Amygdala (tissue), 56 donors: ENCODE measurements at places on chromosomes 1 and 21.

DNA sequence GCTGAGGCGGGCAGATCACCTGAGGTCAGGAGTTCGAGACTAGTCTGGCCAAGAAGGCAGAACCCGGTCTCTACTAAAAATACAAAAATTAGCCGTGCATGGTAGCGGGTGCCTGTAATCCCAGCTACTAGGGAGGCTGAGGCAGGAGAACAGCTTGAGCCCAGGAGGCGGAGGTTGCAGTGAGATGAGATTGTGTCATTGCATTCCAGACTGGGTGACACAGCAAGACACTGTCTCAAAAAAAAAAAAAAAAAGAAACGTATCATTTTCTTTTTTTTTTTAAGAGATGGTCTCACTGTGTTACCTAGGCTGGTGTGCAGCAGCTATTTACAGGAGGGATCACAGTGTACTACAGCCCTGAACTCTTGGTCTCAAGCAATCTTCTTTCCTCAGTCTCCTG is 47.3 kb downstream of the ITGB3BP start:
- no peak for DNase-seq

GRCh38 chr1:89548122-89548857 is 23.7 kb downstream of the LRRC8B start:
- DNase-seq = no peak

DNA sequence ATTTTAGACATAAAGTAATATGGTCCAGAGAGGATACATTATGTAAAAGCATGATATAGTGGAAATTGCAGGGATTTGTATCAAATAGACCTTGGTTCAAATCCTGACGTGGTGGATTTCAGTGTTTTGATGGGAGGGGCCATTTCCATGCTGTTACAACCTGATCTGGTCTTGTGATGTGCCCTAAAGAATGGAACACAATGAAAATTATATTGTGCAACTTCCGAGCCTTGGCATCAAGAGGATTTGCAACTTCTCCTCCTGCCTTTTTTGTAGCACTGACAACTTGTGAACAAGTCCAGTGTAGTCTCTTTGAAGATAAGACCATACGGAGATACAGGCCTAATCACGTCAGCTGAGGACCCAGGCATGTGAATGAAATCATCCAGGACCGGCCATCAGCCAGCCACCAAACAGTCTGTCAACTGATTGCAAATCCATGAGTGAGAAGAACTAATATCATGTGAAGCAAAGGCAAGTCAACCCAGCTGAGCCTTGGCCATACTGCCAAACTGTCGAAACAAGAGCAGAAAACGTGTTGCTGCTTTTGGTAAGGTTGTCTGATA is 412.1 kb downstream of the DPYD start:
- DNase-seq = no peak

GRCh38 chr1:83641206-83641658 is 357.7 kb downstream of the TTLL7 start:
- DNase-seq = no peak

GRCh38 chr1:213876531-213876930 is 111.2 kb upstream of the PROX1 start:
- no peak for DNase-seq

- no peak for DNase-seq
Observed at GRCh38 chr1:175099916-175100315, 32.3 kb downstream of the TNN start.

DNA sequence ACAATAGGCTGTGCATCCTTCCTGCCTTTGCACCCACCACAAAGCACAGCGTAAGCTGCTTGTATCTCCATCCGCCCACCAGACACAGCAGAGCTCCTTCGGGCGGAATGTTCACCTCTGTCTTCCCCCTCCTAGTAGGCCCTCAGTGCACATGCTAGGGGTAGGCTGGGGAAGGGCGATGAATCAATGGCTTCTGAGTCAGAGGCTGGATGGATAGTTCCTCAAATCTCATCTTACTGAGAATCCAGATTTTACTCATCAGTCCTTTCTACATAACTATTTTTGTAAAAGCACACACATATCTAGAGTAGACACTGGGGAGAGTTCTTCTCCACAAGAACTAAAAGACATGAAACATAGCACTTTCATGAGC is 73.8 kb downstream of the BCAR3 start:
- DNase-seq = no peak

DNA sequence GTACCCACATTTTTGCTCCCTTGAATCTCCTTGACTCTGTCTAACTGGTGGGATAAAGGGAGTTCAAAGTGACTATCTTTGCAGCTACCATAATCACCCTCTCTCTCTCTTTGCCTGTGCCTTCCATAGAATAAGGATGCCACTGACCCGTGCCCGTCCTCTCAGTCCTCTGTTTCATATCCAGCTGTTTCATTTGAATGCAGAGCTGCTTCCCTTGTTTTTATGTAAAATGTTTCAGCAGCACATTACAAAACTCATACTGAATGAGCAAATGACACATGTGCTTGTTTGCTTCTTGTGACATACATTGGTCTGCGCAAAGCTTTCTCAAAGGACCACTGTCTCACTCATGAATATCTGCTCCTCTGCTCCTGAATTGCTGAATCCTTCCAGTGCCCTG is 38.4 kb downstream of the CDC42 start:
- DNase-seq = no peak

DNA sequence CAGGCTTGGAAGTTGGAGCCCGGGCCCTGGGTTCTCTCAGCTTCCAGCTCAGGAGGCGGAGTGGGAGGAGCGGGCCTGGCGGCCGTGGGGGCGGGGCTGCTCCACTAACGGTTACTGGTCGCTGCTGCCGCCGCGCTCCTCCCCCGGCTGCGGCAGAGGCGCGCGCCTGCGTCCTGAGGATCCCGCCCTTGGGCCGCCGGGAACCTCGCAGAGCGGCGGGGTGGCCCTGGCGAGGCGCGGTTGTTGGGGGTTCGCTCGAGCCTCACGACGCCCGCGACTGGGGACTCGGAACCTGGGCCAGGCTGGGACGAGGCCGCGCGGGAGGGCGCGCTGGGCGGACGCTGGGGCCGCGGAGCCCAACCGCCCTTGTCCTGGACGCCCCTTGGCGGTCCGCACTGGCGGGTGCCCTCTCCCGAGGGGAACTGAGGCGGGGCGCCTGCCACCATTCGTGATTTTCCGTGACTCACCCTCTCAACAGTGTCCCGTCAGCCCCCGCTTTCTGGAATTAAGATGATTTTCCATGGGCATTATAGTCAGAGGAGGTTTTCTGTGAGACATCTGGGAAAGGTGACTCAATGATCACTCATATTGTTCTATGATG is 34.1 kb downstream of the OR2G3 start:
- DNase-seq = no peak

DNA sequence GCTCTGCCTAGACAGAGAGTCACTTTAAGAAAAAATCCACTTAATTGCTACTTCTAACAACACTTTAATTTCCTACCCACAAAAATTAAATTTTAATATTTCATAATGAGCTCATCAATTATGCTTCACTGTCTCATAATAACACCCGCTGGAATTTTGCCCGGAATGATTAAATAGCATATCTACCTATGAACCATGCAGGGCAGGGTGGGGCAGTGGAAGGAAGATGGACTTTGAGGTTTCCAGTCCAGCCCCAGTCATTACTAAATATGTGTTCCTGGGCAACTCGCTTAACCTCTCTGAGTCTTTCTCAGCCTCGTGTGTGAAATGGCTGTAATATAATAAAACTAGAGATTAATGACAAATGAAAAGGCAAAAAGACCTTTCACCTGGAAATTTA is 32.8 kb upstream of the SLC45A1 start:
- DNase-seq = no peak

DNA sequence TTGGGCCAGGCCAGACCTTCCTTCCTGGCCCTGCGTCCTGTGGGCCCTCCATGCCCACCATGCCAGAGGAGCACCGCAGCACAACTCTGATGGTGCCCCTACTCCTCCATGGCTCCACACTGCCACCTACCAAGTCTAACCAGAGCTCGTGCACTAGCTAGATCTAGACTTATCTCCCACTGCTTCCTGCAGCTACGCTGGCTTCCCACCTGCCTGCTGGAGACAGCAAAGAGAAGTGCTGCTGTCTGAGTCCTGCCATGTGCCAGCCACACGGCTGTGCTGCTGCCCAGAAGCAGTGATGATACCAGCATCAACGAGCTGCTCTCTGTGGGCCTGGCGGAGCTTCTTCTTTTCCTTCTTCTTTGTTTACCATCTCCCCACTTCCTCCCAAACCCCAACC is 4.5 kb downstream of the GUCA2B start:
- DNase-seq = no peak

- DNase-seq = no peak
Observed at GRCh38 chr1:240413732-240414131, 198.2 kb downstream of the GREM2 start.

- DNase-seq = no peak
Observed at GRCh38 chr1:175364424-175365076, 172.0 kb upstream of the KIAA0040 start.

DNA sequence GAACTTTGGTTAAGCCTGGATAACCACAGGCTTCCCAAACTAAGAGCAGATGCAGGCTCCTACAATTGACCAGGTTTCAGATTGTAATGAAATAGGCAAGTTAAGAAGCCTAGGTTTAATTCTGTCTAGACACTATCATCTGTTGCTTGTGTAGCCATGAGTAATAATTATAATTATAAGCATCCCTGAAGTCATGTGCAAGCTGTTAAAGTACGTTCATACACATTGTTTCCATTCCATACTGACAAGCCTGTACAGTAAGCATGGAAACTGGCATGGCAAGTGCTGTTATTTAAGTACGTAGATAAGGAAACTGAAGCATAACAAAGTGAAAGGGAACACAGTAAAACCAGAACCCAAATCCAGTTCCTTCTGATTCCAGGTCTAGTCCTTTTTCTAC is 557.2 kb upstream of the BEND5 start:
- DNase-seq = no peak

- no peak for DNase-seq
Observed at GRCh38 chr21:23281917-23282316, 2283.7 kb downstream of the NCAM2 start.

DNA sequence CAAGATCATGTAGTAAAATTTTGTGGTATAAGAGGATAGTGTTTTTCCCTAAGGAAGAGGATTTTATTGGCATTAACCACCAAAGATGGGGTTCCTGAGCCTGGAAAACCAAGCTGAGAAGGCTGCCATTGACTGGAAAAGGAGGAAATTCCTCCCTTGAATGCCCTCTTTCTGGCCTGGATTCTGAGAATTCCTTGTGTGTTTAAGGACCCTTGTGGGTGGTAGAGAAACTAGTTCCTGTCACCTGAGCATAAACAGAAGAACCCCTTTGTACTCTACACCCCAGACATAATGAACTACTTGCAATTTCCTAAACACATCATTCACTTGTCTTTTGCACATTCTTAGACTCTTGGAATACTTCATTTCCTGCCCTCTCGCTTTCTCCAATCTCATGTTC is 33.1 kb upstream of the CEP350 start:
- DNase-seq = no peak

DNA sequence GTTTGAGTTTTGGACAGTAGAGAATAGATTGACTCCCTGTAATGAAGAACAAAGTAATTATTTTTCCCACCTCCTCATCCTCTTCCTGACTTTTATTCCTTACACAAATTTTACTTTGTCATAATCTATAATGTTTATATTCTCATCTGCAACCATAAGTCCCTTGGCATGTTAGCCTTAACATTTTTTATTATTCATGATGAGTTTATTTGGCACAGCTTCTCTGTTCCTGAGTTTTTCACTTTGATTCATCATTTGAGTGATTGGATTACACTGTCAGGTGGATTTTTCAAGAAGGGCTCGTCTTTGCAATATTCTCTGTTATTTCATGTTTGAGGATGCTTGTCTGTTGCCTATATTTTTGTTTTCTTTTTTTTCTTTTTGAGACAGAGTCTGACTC is 35.7 kb downstream of the TNFRSF8 start:
- no peak for DNase-seq

- DNase-seq = no peak
Observed at GRCh38 chr1:25182629-25183028, 49.7 kb downstream of the SYF2 start.

DNA sequence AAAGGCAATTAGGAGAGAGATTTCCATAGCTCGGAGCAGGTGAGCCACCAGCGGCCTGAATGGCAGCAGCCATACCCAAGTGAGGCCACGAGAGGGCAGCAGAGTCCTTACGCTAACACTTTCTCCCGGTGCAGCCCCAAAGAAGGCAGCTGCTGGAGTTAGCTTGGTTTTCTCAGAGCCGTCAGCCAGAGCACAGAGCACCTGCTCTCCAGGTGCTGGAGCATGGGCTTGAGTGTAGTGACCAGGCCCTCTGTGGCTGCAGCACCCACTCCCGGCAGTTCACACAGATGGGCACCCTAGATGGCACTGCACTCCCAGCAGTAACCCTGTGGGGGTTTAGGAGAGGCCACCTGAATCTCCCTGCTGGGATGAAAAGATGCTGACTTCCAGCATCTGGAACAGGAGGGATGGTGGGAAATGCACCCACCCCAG is 45.8 kb downstream of the TMCC2 start:
- peak; percentile 55 for DNase-seq

DNA sequence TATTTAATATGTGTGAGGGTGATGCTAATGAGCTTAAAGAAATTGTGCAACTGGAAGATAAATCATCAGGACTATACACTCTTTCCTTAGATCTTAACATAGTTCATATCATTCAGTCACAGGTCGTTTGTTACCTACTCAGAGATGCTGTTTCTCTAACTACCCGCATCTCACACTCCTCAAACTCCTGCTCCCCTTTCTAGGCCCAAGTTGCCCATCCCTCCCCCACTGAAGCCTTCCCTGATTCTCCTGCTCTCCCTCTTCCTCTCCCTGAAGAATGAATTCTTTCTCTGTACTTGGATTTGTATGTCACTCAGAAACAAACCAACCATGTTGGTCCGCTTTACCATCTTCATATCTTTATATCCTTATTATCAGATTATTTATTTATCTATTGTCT is 9.1 kb downstream of the SH3GLB1 start:
- DNase-seq = no peak

GRCh38 chr1:213720032-213720431 is 267.7 kb upstream of the PROX1 start:
- DNase-seq = no peak

DNA sequence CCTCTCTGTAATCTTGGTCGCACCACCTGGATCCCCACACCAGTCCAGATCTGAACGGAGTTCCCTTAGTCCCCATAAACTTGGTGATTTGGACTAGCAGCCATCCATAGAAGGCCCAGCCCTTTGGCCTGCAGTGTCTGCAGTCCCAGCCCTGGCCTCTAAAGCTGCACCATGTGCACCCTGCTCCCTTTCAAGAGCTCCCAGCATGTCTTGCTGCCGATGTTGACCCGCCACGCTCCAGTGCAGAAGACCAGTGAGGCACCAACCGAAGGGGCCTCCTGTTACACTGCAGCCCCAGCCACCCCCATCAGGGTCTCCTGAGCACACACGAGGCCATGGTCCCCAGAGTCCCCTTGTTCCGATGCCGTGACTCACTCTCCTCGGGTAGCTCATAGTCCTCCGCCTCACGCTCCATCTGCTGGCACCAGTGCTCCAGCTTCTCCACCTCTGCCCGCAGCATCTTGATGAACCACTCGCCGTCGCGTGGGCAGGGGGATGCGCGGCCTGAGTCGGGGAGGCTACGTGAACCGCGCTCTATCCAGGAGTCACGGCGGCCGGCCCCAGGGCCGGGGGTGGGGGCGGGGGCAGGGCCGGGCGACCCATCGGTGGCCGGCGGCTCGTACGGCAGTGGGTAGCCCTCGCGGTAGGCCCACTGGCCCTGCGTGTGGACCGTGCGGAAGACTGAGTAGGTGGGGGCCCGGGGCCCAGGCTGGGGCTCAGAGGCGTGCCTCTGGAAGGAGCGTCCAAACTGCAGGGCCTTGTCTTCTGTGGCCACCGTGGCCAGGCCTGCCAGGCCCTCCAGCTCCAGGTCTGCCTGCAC is 8.9 kb upstream of the SMIM12 start:
- no peak for DNase-seq
